ENCODE measurements at places on chromosomes 16 and 17.
A peak's percentile ranks its signal among the peaks of the same experiment; 100 is the strongest.

DNA sequence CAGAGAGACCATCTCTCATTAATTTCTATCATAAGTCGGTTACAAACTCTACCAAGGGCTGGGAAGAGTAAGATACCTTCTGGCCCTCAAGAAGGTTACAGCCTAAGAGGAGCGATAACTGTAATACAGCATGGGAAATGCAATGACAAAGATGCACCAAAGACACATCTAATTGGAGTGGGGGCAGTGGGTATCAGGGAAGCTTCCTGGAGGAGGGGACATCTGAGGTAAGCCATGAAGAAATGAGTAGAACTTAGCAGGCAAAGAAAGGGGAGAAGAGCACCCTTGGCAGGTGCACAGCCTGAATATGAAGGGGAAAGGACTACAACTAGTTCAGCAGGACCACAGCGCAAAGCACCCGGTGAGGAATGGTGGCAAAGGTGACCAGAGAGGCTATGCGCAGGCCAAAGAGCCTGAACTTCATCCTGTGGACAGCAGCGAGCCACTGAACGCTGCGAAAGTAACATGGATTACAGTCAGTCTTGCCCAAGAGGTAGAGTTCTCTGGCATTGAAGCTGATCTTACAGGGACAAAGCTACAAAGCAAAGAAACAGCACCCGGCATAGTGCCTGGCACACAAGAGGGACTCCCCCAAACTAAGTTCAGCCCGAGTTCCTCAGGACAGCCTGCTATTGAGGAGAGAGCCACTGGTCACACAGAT is 2.8 kb downstream of the TBC1D10B start:
- DNase-seq = no peak

- DNase-seq = no peak
Observed at GRCh38 chr17:61784510-61784909, 78.8 kb downstream of the BRIP1 start.

- peak; percentile 80 for DNase-seq
Observed at GRCh38 chr16:72493716-72494415, 321.9 kb upstream of the PMFBP1 start.

- DNase-seq = no peak
Observed at GRCh38 chr16:87580855-87581261, 21.4 kb upstream of the JPH3 start.

DNA sequence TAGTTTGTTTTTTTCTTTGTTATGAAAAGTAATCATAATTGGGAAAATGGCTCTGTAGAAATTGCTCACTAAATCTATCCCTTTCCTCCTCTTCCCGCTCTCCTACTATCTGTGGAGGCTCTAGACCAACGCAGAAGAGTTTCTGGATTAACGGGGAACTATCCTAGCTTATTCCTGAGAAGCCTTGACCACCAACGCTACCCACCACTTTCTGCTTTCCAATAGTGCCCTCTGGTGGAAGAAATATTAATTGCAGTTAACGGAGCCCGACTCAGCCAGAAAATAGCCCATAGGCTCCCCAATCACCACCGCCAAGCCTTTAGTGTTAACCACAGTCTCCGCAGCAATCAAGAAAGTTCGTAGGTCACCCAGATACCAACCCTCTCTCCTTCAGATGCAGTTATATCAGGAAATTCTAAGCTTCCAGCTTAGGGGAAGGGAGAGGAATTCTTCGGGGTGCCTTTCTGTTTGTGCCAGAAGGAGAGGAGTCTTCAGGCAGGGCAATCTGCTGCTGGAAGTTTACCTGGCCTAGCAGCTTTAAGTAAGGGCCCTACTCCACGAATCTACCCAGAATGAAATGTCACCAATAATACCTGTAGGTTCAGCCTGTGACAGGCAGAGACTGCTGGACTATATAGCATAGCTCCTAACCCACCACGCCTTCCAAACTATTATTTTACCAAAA is 23.0 kb upstream of the NSRP1 start:
- no peak for DNase-seq
